A673 (cell line): ENCODE measurements at places on chromosomes 11 and 22. TPM values are rescaled to one million over a fixed set of nuclear protein-coding genes. Genes with fewer than 3 reads are reported as not detected.

POLR2F gene
- total RNA-seq: 150 and 162 TPM in 2 replicates

SPTY2D1 gene
- 13.1 and 16.1 TPM in 2 replicates for total RNA-seq

ART5 gene
- not detected in 2 replicates for total RNA-seq

PRG2 gene
- total RNA-seq: not detected in 2 replicates

NCR3LG1 gene
- total RNA-seq: 5.0 and 5.8 TPM in 2 replicates

MED15 gene
- 96.2 and 101 TPM in 2 replicates for total RNA-seq

CYP2D6 gene
- 2.4 and 2.8 TPM in 2 replicates for total RNA-seq
